ENCODE measurements at places on chromosomes 5 and 9.
A peak's percentile ranks its signal among the peaks of the same experiment; 100 is the strongest.

DNA sequence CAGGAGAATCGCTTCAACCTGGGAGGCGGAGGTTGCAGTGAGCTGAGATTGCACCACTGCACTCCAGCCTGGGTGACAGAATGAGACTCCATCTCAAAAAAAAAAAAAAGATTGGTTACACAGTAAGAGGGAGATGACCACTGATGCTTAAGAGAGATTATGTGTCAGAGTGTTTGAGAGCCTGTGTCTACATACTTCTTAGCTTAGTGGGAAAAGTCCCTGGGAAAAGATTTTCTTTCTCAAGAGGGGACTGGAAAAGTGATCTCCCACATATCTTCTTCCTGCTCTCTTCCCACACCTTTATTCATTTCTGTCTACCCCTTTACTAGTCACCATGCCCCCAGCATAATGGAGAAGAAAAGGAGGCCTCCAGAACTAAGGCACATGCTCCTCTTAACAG, 55.2 kb downstream of the MCTP1 start:
- no peak for DNase-seq

- DNase-seq, result peak; percentile 58
Observed at GRCh38 chr5:100777680-100778300, 125.3 kb downstream of the ST8SIA4 start.

DNA sequence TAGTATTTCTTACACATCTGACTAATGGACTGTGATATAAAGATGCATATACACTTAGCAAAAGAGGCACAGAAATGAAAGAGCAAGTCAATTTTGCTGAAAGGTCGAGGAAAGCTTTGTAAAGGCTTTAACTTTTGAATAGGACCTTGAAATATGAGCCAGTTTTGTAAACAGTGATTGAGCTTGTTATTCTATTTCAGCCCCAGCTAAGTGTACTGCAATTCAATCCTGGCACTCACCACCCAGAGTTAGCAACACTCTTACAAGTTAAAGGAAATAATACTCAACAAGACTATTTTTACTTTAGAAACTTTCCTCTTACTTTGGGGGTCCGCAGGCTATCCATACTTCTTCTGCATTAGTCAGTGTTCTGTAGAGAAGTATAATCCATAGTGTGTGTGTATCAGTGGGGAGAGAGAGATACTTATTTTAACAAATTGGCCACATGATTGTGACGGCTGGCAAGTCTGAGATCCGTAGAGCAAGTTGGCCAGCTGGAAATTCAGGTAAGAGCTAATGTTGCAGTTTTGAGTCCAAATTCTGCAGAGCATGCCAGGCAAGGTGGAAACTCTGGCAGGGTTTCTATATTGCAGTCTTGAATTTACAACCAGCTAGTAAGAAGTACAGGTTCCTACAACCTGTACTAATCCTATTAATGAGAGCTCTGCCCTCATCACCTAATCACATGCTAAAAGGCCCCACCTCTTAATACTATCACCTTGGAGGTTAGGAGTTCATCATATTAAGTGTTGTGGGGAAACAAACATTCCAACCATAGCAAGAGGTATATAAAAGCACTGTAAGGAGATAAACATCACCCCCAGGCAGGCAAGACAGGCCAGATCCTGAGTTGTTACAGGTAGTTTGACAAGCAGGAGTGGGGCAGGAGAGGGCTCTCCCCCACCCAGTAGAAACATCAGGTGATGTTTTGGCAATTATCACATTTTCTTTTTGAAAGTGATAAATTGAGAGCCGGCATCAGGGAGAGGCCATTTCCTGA, 33.6 kb downstream of the IL7R start:
- DNase-seq, result peak; percentile 26

DNA sequence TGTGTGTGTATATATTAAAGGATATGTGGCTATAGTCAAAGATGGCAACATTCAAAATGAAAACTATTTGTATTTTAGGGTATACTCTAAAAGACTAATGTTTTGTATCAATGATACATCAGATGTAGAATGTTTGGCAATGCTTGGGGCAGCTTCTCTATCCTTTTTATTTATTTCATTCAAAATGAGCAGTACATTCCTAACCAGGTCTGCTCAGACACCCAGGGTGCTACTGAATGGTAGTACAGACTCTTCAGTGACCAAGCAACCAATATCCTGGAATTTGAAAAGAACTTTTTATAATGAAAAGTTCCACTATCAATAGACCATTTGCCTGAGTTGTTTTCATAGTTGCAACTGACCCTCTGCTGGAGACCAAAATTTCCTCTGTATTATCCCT, 23.9 kb downstream of the MEGF9 start:
- DNase-seq, result no peak

Data from AG04450 (cell line).